ENCODE measurements at places on chromosomes 4 and X.

GRCh38 chr4:176981074-176981473 is 188.4 kb upstream of the VEGFC start:
- no peak for DNase-seq

DNA sequence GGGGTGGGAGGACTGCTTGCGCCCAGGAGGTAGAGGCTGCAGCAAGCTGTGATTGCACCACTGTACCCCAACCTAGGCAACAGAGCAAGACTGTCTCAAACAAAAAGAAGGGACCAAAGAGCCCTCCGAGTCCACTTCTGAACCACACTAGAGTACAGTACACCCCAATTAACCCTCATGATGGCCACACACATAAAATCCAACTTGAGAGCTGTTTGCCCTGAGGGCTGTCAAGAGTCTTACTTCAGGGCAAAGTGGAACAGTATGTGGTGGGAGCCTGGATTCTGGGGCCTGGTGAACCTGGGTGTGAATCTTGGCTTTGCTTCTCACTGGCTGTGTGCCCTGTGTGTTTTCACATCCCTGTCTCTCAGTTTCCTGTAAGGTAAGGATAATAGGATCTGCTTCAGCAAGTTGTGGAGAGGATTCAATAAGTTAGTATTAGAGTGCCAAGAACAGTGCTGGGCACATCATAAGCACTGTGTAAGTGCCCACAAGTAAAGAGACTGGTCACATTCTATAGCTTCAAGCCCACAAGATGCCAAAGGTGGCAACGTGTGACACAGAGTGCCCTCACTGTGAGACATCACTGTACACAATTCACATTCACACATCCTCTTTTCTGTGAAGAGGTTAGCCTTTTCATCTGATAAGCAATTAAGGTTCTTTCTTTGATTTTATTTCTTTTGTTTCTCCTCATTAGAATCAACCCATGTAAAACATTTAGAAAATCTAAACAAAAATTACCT is 52.1 kb downstream of the LEF1 start:
- DNase-seq: no peak

DNA sequence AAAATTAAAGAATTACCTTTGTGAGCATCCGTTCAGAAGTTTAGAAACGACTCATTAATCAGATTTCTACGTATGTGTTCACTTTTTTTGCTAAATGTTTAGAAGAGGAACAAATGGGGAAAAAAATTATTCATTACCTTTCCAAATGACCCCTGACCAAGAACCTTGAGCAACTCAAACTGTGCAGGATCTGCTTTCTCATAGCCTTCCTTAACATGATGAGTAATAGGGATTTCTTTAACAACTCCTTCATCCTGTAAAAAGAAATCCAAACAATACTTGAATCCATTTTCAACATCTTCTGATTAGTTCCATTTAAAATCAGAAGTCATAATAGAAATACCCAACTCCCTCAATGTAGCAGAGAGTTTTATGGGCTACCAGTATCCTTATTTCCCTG is 32.1 kb downstream of the RPS6KA6 start:
- no peak for DNase-seq

GRCh38 chr4:109368661-109369060 is 65.0 kb upstream of the SEC24B start:
- no peak for DNase-seq

DNA sequence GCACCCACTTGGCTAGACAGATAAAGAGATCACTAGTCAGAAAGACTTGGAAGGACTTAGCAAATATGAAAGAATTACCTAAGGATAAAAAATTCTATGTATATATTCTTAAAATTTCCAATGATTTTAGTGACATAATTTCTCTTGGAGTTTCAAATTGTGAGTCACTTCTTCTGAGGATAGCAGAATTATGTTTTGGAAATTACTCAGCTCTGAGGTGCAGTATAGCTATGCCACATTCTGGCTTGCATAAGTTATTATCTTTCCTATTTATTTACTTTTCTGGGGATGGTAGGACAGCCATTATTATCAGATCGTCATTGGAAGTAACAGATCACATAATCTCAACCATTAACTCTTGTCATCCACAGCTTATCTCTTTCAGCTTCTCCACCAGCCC is 853.5 kb downstream of the TRIML1 start:
- no peak for DNase-seq

GRCh38 chr4:125948021-125948420 is 633.3 kb downstream of the FAT4 start:
- no peak for DNase-seq

- peak; percentile 16 for DNase-seq
Observed at GRCh38 chr4:142282870-142283431, 563.1 kb downstream of the INPP4B start.

GRCh38 chrX:136953867-136954787 is 73.6 kb upstream of the RBMX start:
- peak; percentile 81 for DNase-seq

GRCh38 chr4:41148931-41149330 is 65.4 kb downstream of the APBB2 start:
- no peak for DNase-seq

- DNase-seq: no peak
Observed at GRCh38 chrX:14963447-14964236, 90.4 kb downstream of the MOSPD2 start.

- DNase-seq: no peak
Observed at GRCh38 chr4:68599150-68599549, 23.0 kb upstream of the UGT2B17 start.

- no peak for DNase-seq
Observed at GRCh38 chrX:87067795-87068369, 449.7 kb upstream of the KLHL4 start.

DNA sequence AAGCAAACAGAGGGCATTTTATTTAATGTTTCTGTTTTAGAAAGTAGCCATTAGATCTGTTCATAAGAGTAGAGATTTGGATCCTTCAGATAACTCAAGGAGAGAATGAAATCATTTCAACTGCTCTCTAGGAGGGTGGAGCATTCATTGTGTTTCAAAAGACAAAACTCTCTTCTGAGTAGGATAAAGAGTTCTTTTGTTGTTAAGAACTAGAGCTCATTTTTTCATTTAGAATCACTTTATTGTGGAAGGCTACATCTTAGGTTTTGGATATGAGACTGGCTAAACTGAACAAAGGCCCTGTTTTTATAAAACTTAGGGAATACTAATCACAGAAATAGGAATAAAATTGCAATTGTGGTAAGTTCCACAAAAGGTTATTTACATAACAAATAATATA is 193.9 kb upstream of the PCDH10 start:
- DNase-seq: no peak

DNA sequence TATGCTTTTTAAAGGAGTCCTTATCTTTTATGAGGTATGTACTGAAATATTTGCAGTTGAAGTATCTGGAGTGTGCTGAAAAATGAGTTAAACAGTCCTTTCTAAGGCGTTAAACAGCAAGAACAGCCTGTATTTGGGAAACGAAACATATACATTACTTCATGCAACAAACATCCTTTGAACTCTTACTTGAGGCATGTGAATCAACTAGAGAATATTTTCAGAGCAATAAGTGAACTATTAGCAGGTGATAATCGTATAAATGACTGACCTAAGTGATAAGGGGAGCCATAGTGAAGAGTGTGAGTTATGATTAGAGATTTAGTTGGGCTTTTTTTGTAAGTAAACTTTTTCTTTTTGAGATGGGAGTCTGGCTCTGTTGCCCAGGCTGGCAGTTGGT is 45.9 kb upstream of the RHOH start:
- DNase-seq: no peak
